D721Med (cell line): ENCODE measurements at places on chromosomes 11 and 22.

GRCh38 chr11:129803533-129803932 is 12.1 kb upstream of the TMEM45B start:
- no peak for DNase-seq

- no peak for DNase-seq
These were observed 15.9 kb downstream of the TSPAN18 start for GRCh38 chr11:44742508-44743246.

DNA sequence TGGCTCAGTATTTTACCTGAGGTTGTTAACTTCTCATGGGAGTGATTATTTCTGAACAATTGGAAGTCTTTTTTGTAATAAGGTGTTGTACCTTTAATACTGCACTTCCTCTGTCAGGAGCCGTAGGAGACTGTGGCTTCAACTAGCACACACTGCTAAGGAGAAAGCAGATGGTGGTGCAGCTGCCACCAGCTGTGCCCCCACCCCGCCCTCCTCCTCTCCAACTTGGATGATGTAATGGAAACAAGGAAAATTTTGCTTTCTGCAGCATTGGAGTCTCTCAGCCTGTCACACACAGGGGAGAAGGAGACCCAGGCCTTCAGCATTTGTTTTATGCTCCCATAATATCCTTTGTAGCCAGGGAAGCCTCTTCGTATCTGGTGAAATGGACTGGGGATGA is 91.2 kb downstream of the TEAD1 start:
- DNase-seq, result no peak

- no peak for DNase-seq
These were observed 809.2 kb downstream of the TBC1D22A start for GRCh38 chr22:47571616-47572015.

DNA sequence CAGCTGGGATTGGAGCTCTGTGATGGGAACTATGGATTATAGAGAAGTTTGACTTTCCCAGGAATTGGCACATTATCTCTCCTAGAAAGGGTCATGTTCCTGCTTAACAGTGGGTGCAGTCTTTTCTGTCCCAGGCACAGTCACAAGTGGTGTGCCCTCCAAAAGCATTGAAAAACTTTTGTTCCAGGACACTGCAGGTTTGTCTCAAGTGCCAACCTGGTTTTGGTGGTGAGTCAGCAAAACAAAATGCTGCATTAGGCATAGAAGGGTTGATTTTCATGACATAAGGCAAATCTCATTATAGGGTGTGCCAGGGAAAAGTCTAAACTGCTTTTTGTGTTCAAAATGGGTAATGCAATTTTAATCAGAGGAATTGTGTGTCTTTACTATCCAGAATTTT is 4.9 kb downstream of the HTATIP2 start:
- DNase-seq, result no peak

DNA sequence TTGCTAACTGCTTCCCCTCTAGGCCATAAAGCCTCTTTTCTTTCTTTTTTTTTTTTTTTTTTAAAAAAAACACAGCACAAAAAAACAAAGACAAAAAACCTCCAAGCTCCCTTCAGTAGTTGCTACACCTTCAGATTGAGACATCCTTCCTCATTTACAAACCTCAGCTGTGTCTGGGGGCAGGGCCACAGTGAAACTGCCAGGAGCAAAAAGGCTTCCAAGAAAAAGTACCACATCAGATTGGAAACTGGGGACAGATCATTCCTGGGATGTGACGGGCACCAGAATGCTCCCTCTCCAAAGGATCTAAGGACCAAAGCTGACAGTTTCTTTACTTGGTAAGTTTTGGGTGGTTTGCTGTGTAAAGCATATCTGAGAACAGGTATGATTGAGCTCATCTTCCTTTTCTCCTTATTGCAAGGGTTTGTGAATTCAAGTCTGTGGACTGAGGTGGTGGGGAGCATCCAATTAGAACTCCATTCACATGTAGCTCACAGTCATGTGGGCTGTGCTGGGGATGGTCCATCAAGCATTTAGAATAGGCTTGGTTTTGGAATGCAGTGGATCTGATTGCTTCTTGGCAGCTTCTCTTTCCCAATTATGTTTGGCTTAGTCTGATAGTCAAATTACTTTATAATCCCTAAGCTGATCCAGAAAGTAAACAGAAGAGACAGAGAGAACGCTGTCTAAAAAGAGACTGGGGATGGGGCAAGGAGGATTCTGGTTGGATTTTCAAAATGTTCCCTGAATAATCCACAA is 705 bp downstream of the BBOX1 start:
- no peak for DNase-seq

DNA sequence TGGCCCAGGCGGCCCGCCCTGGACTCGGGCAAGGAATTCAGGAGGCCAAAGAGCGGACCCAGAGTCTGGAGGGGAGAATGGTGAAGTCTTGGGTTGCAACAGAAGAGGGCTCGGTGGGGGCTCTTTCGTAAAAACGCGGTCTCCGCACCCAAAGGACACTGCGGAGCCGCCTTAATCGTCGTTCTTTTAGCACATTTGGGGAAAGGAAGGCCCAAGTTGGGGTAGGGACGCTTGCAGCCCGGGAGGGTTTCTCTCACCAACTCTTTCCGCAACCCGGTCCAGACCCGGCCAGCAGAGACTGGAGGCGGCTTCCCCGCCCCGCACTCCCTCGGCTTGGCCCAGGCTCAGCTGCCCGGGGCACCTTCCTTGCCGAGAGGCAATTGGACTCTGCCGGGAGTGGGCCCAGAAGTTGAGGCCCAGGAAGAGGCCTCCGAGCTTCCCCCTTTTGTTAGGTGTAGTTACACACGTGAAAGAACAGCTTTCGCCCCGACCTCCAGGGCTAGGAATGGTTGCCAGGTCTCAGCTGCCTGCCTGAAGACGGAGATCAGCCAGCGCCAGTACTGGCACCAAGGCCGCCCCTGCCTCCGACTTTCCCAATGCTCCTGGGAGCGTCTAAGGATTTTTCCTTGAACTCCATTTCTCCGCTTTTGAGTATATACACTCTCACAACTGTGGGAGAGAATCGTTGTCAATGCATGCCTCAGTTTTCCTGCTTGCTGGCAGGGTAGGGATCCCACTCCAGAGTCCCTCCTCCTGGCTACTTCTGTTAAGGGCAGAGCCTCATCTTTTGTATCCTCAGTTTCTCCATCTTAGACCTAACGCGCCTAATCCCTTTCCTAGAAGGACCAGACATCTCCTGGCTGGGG is 3.7 kb downstream of the ALX4 start:
- no peak for DNase-seq

DNA sequence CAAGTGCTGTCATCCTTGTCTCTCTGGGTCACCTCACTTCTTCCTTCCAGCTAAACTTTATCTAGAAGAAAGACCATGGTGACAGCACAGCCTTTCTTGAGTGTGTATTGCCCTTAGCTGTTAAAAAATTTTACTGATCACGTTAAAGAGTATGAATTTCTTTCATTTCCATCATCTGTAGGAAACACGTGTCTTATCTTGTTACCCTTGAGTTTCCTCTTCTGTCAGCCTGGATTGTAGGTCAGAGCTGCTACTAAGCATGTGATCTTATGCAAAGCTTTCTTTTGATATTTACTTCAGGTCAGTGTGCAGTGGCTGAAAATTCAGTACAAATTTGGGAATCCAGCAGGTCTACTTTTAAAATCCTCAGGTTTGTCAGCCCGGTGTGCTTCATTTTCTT is 512.2 kb upstream of the ARHGAP42 start:
- DNase-seq, result no peak

- DNase-seq, result no peak
These were observed 35.6 kb downstream of the RNF169 start for GRCh38 chr11:74784234-74784633.

DNA sequence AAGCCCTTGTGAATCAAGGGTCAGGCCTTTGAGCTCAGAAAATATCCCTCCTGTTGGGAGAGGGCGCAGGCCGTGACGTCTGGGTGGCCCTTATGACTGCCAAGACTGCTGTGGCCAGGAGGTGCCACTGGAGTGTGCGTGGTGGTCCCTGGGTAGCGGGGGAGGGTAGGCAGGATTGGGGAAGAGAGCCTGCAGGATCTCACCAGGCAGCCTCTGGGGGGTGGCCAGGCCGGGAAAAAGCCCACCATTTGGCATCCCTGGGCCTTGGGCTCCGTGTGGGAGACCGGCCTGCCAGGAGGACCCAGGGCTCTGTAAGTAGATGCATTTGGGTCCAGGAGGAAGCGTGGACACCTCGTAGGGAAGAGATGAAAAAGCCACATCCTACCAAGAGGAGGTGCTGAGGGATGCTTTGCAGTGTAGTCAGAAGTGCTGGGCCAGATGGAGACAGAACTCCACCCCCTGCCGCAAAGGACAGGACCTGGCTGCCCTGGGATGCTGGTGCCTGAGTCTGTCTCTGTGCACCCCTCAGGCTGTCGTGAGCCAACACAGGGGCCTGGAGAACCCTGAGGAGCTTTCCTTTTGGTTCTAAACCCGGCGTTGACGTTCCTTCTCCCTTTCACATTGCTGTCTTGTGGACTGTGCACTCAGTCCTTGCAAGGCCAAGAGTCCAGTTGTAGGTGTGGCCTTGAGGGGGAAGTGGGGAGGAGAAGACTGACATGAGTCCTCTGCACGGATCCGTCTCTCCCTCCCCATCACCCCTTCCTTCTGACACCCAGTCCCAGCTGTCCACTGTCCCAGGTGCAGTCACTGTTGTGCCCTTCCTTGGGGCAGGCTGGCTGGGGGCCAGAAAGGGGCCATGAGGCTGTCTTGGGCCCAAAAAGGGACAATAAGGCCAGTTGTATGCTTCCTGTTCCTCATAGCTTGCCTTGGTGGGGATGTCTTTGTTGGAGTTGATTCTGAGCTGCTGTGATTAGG is 12.7 kb upstream of the MIEF1 start:
- no peak for DNase-seq

DNA sequence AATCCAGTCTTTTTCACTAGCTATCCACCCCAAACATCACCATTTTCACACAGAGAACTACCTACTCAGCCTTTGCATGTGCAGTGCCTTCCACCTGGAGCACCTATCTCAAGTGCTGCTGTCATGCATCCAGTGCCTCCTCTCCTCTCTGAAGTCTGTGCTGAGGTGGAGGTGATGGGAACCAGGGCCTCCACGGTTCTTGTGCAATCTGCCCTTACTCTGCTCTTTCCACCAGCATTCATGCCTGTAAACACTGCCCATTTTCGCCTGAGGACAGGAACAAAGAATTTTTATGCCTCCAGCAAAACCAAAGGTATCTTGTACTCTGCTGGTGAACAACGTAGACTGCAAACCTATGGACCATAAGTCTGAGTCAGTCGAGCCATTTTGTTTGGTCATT is 27.0 kb downstream of the PITPNB start:
- DNase-seq, result no peak

DNA sequence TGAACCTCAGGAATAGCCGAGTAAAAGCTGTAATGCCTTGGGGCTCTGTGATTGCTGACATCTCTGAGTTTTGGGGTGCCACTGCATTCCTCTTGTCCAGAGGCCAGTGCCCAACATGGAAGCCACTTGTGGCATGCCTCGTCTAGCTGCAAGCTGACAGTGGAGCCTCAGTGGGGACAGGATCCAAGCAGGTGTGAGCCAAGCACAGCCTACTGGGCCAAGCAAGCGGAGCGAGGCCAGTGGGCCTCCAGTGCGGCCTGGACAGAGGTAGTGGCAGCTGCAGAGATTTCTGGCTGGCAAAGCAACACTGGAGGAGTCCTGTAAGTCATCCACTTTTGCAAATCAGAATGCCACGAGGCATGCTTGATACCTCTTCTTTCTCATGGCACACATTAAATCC is 1038.2 kb upstream of the CNTN5 start:
- DNase-seq, result no peak

GRCh38 chr11:70018816-70019215 is 59.3 kb upstream of the ANO1 start:
- no peak for DNase-seq

- DNase-seq, result no peak
These were observed 121.2 kb downstream of the NELL1 start for GRCh38 chr11:20790622-20791021.

- DNase-seq, result no peak
These were observed 195.5 kb upstream of the CADM1 start for GRCh38 chr11:115699733-115700132.

DNA sequence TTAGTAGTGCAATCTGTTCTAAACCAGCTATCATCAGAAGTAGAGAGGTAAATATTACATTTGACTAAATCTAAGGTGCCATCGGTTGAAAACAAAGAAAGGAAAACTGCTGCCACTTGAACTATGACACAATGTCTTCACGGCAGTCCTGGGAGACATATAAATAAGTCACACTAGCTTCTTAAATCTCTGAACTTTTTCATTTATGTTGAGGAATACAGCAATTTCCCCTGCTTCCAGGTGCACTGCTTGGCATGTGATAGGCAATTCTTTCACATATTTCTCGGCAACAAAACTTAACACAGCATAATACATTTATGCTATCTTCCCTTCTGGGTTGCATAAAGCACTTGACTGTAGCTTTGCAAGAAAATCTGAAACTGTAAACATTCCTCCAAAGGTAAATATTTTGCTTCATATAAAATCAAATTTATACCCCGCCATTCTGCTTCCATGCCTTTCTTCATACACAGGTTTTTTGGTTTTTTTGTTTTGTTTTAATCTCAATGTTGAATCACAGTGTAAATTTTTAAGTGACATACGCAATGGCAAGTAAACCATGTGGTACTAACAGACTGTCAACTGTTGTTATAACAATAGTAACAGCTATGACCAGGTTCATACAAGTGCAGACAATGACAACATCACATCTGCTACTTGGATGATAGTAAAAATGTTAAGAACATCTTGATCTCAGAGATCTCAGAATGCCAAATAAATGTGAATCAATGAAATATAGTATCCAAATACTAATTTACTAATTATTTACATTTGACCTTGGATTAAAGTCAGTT is 18.2 kb downstream of the USP28 start:
- no peak for DNase-seq

DNA sequence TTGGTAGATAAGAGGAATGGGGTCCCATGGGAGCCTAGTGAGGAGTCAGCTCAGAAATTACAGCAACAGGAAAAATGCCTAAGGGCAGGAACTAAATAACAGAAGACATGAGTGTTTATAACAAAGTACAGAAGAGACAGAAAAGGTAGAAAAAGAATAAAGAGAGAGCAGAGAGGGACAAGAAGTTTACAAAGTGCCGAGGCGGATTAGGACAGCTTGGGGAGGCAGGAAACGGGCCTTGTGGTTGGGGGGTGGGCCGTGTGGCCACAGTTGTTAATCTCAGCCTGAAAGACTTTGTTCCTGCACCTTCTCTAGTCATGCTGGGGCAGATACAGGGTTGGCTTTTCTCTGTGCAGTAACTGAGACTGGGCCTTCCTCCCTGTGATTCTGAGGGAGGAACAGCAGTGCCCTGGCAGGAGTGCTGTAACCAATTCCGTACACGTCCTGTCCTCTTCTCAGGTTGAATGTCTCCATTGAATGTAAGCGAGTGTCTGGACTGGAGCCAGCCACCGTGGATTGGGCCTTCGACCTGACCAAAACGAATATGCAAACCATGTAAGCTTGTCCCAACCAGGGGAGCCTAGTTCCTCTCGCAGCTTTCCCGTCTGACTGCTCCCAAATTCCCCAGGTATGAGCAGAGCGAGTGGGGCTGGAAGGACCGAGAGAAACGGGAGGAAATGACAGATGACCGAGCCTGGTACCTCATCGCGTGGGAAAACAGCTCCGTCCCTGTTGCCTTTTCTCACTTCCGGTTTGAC is 13.2 kb downstream of the NAA40 start:
- no peak for DNase-seq
